HuH-7 (cell line): ENCODE measurements at places on chromosomes 12 and 14.
A peak's percentile ranks its signal among the peaks of the same experiment; 100 is the strongest.

- no peak for DNase-seq
These were observed 415.3 kb downstream of the SOX5 start for GRCh38 chr12:23534196-23534595.

DNA sequence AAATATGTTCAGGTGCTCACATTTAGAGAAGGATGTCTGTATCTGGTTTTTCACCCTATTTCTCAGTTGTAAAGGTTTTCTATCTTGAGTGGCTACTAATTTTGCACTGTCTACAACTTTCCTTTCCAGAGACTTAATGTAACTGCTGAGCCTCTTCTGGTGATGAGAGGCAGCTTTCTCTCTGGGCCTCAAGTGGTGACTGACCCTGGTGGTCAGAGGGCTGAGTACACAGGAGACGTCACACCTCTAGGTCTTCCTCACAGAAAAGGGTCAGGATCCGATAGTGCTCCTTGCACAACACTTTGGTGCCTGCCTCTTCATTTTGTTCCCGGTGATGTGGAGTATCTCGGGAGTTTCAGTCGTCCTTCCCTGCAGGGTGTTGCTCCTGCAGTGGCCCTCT, 76.8 kb downstream of the LIN7A start:
- no peak for DNase-seq

GRCh38 chr14:94771906-94772490, 2.1 kb upstream of the GSC start:
- DNase-seq: no peak

GRCh38 chr12:27332714-27333402, at the start of gene BMAL2:
Gene BMAL2, plus strand, starts transcription at chr12:27332836. Its CDS starts 237 bp downstream, at chr12:27333073.
- peak; percentile 77 for DNase-seq

DNA sequence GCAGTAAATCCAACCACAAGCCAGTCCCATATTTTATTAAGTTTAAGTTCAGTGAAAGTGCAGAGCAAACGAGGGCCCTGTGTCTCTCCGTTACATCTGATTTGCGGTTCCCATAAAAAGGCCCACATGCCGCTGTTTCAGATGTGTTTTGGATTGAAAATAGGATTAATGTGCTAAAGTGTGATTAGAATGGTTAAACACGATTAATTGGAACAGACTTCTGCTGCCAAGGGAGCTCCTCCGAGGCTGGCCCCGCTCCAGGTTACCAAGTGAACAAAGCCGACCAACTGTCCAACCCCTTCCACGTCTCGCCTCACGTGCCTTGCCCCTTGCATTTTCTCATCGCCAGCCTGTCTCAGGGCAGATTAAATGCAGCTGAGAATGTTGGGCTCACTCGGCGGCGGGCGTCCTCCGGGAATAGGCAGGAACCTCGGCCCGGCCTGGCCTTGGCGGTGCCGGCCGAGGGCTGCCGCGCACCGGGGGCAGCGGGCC, 166.5 kb upstream of the GSC start:
- no peak for DNase-seq

GRCh38 chr12:82517027-82517426, 158.7 kb downstream of the METTL25 start:
- peak; percentile 9 for DNase-seq

GRCh38 chr12:25979563-25979962, 21.1 kb downstream of the RASSF8 start:
- no peak for DNase-seq

DNA sequence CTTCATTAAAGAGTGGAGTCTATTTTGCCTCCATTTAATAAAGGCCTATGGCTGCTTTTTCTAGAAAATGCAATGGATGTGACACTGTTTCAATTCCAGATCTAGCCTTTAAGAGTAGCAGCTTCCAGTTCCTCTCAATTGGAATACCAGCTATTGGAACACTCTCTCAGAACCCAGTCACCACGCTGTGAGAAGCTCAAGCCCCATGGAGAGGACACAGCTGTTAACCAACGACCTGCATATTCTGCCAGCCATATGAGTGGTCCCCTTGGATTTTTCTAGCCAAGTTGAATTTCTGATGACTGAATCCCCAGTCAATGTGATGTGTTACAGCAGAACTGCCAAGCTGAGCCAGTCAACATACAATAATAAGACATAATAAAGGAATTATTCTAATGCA, 131.8 kb downstream of the TMTC3 start:
- no peak for DNase-seq

GRCh38 chr12:4135919-4136605, 137.5 kb upstream of the CCND2 start:
- no peak for DNase-seq

- no peak for DNase-seq
These were observed 79.9 kb upstream of the BBS10 start for GRCh38 chr12:76428117-76428516.

GRCh38 chr12:14937689-14938088, 648 bp downstream of the ERP27 start:
- DNase-seq: no peak

DNA sequence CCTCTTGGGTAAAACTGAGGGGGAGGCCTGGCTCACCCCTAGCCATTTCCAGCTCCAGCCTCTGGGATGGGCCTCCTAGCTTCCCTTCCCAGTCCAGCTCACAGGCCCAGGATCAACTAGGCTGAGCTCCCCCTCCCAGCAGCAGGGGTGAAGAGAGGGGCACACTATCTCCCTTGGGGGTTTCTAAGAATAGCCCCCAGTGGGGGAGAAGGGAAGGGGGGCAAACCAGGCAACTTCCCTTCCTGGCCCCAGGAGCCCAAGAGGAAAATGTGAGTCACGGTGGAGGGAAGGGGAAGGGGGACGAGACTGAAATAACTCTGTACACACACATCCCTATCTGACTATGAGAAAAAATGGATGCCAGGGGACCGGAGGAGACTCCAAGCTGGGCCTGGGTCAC, 9.0 kb downstream of the ADCY6 start:
- DNase-seq: no peak

GRCh38 chr12:73076760-73077159, 804.6 kb downstream of the TRHDE start:
- no peak for DNase-seq

DNA sequence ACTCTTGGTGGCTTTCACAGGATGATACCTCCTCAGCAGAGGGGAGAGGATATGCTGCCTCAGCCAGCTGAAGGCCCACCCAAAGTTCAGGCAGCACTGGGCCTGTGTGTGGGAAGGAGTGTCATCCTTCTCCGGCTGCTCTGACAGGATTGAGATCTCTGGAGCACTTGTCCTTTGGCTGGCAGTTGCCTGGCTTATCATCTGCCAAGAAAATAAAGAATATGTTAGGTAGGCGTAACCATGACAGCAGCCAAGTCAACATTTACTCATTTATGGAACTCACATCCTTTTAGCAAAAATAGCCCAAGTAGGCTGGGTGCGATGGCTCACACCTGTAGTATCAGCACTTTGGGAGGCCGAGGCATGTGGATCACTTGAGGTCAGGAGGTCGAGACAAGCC, 68.5 kb downstream of the PPFIBP1 start:
- DNase-seq: no peak

GRCh38 chr14:79197516-79197915, 1013.8 kb downstream of the DIO2 start:
- no peak for DNase-seq

DNA sequence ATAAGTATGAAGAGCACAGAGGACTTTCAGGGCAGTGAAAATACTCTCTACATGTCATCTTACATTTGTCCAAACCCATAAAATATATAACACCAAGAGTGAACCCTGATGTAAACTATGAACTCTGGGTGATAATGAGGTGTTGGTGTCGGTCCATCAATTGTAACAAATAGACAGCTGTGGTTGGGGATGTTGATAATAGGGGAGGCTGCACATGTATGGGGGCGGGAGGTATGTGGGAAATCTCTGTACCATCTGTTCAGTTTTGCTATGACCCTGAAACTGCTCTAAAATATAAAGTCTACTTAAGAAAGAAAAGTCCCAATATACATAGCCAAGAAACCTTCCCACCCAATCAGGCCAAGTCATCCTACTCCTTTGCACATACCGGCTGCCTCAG, 88.5 kb downstream of the GPR135 start:
- DNase-seq: no peak

- DNase-seq: no peak
These were observed 226.7 kb downstream of the GXYLT1 start for GRCh38 chr12:41917938-41918341.

- DNase-seq: no peak
These were observed 291.3 kb downstream of the ACSS3 start for GRCh38 chr12:81369175-81369574.

DNA sequence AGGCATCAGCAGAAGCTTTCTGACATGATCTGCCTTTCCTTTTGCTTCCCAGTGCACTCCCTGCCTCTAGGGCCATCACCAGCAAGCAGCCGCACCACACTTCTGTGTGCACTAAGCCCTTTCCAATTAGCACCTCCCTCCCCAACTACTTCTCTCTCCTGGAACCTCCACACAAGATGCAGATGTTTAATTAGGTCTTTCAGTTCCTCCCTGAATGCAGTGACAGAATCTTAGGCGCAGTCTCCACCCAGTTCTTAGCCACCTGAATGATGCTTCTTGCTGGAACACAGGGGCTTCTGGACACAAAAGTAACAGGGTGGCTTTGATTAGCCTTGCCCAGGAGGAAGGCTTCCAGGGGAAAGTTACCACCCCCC, 32.9 kb downstream of the NIN start:
- no peak for DNase-seq

- DNase-seq: no peak
These were observed 19.5 kb downstream of the GCN1 start for GRCh38 chr12:120175062-120175461.

- no peak for DNase-seq
These were observed 75.0 kb upstream of the HIF1A start for GRCh38 chr14:61620130-61620946.

DNA sequence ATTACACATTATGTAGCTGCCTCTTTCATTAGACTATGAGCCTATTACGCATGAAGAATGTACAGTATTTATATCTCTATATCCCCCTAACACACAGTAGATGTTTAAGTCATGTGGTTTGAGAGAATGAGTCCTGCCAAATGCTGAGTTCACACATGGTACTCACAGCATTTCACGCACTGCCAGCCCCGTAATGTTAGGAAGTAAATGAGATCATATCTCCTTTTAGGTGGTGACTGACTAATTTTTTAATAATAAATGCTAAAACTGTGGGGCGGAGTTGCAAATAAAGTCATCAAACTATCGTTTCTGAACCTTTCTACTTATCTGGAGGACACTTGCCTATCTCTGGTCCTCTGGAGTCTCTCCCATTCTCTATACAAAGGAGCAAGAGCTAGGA, 343.8 kb downstream of the ADAMTS20 start:
- no peak for DNase-seq

DNA sequence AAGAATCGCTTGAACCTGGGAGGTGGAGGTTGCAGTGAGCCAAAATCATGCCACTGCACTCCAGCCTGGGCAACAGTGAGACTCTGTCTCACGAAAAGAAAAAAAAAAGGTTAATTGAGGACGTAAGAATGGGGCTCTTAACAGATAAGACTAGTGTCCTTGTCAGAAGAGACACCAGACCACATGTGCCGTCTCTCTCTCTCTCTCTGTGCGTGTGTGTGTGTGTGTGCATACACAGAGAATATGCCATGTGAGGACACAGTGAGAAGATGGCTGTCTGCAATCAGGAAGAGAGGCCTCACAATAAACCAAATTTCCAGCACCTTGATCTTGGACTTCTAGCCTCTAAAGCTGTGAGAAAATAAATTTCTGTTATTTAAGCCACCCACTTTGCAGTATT, 11.7 kb upstream of the ERC1 start:
- no peak for DNase-seq

DNA sequence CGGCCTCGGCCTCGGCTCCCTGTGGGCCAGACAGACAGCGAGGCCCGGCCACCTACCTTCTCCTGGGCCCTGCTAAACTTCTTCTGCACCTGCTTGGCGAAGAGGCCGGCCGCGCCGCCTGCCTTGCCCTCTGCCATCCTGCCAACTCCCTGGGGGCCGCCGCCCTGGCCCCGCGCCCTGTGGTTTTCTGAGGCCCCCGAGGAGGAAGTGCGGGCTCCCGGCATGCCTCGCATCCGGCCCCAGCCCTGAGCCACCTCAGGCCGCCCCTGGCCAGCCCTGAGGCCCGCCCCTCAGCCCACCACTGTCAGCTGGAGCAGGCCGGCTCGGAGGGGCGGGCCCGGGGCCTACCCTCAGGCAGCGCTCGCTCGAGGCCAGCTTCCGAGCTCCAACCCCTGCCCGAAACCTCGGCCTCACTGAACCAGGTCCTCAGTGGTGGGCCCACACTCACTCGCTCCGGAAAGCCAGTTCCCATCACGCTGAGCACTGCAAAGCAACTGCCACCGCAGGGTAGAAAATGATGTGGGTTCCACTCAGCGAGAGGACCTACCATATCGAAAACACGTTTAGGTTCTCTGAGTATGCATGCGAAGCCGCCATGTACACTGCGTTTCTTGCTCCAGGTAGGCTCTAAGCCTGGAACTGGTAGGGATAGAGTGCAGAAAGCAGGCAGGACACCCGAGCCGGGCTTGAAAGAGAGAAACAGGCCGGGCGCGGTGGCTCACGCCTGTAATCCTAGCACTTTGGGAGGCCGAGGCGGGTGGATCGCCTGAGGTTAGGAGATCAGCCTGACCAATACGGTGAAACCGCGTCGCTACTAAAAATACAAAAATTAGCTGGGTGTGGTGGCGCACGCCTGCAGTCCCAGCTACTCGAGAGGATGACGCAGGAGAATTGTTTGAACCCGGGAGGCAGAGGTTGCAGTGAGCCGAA, at the start of gene BIN2:
TSS of gene BIN2 (minus strand) at position 209 of the 930 bp plus-strand sequence. CDS start at position 137, 72 bp downstream.
- no peak for DNase-seq

DNA sequence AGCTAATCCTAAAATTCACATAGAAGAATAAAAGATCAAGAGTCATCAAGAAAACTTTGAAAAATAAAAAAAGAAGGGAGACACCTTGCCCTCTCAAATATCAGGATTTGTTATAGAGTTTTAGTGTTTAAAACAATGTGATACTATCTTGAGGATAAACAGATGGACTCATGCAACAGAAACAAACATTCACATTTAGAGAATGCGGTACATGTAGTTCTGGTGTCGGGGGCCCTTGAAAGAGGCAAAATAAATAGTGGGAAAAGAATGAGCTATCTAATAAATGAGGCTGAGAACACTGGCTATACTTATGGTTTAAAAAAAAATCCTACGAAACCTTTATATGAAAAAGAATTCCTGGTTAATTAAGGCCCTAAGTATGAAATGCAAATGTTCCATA, 127.7 kb downstream of the LLPH start:
- DNase-seq: no peak

DNA sequence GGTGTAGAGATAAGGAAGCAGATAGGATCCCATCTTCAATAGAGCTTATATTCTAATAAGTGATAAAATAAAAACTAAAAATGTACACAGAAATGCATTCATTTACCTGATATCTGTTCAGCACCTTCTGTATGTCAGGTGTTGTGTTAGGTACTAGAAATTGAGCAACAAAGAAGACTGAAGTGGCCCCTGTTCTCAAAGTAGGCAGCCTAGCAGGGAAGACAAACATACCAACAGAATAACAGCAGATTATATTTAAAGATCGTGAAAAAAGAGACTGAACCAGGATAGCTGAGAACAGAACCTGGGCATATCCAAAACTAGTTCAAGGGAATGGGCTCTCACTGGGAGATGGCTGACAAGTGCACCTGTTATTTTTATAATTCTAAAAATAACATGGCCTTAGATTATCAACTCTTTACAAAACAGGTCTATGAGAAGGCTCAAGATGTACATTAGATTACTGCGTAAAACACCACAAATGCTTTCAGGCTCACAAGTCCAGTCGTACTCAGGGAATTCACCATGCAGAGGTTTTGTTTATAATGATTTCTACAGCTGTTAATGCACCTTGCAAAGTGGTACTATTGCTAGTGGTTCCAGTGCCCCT, 16.4 kb downstream of the ANO6 start:
- DNase-seq: no peak
